ENCODE measurements at places on chromosomes 5 and 9.

DNA sequence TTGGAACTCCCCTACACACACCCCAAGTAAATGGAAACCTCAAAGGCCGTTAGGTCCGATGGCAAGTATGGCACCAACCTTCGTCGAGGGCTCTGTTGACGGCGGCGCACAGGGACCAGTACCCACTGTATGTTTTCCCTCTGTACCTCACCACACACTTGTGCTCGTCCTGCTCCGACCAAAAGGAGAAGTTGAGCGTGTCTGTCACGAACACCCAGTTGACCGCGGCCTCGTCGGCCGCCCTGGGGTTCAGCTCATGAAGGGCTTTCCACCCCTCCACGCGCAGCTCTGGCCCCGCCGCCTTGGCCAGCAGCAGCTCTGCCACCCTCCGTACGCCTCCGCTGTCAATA lies 24.0 kb downstream of the HNRNPK start:
- DNase-seq = no peak

DNA sequence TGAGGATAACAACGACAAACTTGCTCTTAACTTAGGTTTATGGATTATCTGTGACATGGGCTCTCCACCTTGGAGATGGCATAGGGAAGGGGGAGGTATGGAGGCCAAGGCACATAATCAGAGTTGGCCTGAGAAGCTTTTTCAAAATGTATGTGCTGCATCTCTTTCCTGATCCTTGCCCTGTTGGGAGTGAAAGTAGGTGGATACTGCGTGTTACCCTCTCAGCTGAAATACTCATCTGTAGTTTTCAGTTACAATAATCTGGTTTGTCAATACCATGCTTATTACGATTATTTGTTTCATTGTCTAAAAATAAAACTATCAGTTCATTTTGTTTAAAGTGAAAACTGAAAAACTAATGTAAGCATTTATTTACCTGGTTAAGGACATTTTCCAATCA lies 86.7 kb downstream of the SLC44A1 start:
- DNase-seq = no peak

DNA sequence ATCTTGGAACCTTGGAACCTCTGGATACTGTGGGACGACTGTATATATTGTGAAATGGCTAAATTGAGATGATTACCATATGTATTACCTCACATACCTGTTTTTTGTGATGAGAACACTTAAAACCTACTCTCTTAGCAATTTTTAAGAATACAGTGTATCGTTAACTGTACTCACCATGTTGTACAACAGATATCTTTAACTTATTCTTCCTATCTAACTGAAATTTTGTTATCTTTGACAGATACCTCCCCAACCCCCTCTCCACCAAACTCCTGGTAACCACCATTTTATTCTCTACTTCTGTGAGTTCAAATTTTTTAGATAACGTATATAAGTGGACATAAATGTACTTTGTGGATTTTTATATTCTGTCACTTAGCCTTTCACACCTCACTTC lies 126.5 kb downstream of the ZCCHC7 start:
- no peak for DNase-seq

- no peak for DNase-seq
Observed at GRCh38 chr5:10482791-10483530, 41.3 kb downstream of the ROPN1L start.

GRCh38 chr9:104868303-104868686 lies 59.7 kb downstream of the ABCA1 start:
- no peak for DNase-seq

- no peak for DNase-seq
Observed at GRCh38 chr5:116046823-116047222, 14.6 kb downstream of the ARL14EPL start.

DNA sequence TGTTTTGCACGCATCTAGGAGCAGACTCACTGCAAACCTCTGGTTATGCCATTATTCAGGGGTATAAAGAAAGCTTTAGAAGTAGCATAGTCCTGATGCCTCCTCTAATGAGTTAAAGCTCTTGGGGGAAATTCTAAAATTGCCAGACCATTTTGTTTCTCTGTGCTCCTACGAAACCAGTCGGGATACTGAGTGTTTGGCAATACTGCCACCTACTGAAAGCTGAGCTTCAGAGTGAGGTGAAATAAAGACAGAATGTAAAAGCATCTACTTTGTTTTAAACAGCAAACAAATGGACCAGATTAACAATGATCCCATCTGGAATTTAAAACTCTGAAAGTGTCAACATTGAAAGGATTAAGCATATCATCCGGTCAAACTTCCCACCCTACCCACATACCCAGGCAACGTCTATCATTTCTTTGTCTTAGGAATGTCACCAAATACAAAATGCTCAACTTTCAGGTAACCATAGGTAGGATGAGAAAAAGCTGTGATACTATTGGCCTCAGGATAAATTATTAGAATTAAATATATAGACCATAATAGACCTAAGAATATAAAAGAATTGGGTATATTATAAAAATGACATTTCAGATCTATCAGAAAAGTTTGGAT lies 77.8 kb upstream of the SHISAL2B start:
- no peak for DNase-seq

DNA sequence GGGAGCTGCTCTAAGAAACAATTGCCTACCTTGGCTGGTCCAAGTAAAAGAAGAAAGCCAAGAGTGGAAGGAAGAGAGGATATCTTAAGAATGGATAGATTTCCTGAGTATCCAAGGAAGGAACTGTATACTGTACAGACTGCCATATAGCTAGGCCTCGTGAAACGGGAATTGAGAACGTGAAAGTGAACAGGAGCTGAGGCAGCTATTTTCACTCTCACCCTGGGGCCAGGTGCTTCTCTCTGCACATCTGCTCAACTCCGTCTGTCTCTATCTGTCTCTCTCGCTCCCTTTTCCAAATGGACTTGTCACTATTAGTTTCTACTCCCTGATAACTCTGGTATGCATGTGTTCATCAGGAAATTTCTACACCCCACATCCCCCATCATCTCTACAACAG lies 35.9 kb upstream of the TESK1 start:
- DNase-seq = no peak

Measured in GF-D8 (cell line).